ENCODE measurements at places on chromosomes 12 and 14.

GRCh38 chr12:12474471-12474928 lies 88.2 kb downstream of the DUSP16 start:
- no peak for DNase-seq

- peak; percentile 39 for DNase-seq
These were observed 11.0 kb downstream of the ZNF219 start for GRCh38 chr14:21087294-21088091.

- DNase-seq = no peak
These were observed 384.5 kb upstream of the DDHD1 start for GRCh38 chr14:53537422-53538315.

DNA sequence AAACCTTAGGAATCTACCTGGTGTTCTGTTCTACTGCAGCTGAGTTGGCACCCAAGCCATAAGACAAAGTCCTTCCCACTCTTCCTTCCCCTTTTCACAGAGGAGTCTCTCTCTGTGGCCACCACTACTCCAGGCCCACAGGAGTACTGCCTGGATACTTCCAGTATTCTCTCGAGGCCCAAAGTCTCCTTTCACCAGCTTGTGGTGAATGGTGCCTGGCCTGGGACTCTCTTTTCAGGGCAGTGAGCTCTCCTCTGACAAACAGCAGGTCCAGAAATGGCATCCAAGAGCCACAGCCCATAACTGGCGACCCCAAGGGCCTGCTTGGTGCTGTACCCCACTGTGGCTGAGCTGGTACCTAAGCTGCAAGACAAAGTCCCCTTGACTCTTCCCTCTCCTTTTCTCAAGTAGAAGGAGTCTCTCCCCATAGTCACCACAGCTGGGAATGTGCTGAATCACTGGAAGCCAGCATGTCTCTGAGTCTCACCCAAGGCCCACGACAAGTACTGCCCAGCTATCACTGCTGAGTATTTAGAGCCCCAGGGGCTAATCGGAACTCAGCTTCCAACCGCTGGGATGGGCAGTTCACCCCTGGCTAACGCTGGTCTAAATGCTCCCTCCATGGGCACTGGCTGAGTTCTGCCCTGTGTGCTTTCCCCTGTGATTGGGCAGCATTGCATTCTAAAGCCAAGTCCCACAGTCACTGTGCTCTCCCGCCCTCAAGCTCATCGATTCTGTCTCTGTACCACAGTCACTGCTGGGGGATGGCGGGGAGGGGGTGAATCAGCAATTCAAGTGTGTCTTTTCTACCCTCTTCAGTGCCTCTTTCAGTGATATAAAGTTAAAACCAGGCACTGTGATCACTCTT lies 6.1 kb downstream of the A2ML1 start:
- DNase-seq = no peak

DNA sequence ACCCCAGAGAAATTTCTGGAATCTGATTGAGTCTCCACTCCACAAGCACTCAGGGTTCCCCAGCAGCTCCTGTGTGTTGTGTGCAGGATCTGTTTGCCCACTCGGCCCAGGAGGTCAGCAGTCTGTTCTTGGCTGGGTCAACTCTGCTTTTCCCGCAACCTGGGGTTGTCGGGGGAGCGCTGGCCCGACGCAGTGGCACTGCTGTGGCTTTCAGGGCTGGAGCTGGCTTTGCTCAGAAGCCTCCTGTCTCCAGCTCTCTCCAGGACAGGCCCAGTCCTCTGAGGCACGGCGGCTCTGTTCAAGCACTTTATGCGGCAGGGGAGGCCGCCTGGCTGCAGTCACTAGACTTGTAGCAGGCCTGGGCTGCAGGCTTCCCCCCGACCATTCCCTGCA lies 23.7 kb downstream of the P2RX4 start:
- DNase-seq = no peak
